Stimulated activated CD4-positive, alpha-beta T cell treated with anti-CD3 and anti-CD28 coated beads, TNF-alpha, amount 100 ng/mL, for 4 hours (primary cell): ENCODE measurements at places on chromosomes 11 and 22.
A peak's percentile ranks its signal among the peaks of the same experiment; 100 is the strongest.

DNA sequence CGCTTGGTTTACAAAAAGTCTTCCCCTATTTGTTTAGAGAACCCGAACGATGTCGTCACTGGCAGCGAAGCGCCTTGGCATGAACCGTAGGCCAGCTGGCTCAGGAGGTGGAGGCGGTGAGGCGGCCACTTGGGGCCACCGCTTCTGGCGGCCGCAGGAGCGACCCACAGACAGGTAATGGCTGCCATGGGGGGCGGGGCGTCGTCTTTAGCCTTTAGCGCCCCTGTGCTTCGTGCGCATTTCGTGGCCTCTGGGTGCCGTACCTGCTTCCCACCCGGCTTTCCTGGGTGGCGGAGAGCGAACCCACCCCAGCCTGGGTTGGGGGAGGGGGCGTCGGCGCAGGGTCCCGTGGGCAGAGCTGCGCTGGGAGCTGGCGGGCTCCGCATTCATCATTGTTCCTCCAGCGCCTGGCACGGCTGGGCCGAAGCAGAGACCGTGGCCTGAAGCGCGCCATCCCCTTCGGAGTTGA is 469 bp upstream of the OSBP2 start:
- peak; percentile 42 for DNase-seq

GRCh38 chr11:3163241-3163981 is 1.7 kb downstream of the OSBPL5 start:
- no peak for DNase-seq

GRCh38 chr22:35135165-35135564 is 69.2 kb downstream of the ISX start:
- DNase-seq, result no peak

- DNase-seq, result no peak
These were observed 22.3 kb downstream of the RTN4R start for GRCh38 chr22:20245577-20246367.
